ENCODE measurements at places on chromosomes 7 and 10.

DNA sequence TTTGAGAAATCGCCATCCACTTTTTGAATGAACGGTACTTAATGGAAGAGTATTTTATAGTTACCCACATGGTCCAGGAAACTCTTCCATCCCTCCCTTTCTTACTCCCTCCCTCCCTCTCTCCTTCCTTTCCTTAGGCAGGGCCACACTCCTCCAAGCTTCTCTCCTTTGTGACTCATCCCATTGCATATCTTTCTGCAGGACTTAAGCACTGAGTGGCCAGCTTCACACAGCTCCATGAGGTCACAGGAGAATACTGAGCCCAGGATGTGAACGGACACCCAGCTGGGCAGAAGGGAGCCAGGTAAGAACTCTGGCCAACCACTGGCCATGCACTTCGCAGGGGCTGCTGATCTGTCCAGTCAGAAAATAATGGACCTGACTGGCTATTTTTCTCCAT lies 189.7 kb upstream of the ADCY1 start:
- no peak for DNase-seq

GRCh38 chr10:54470324-54470631 lies 330.8 kb downstream of the PCDH15 start:
- DNase-seq = no peak

GRCh38 chr10:79331709-79332108 lies 15.6 kb upstream of the PPIF start:
- no peak for DNase-seq

DNA sequence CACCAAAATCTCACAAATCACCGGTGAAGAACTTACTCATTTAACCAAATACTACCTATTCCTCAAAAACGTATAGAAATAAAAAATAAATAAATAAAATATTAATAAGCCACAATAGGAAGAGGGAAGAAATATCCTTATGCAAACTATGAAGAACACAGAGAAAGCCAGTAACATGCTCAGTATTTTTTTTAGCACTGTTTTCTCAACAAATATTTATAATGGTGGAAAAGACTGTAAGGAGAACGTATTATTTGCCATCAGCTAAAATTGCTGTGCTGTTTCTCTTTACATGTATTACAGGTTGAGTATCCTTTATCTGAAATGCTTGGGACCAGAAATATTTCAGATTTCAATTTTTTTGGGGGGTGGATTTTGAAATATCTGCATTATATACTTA lies 21.0 kb downstream of the KIAA1217 start:
- no peak for DNase-seq

- DNase-seq = no peak
Observed at GRCh38 chr10:48609899-48610584, 5.2 kb upstream of the ARHGAP22 start.

DNA sequence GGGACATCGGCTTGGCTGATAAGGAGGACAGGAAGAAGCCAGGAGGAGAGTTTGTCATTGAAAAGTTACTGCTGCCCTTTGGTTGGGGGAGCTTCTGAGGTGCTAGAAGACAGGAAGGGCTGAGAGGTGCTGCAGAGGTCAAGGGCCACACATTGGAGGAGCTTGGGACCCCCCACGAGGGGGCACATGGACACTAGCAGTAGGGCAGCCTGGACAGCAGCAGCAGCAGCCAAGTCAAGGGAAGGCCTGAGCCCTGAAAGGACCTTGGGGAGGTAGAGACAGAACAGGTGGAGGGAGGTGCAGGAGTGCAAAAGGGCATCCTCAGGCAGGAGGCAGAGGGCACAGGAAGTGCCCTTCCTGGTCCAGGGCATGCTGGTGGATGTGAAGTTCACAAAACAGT lies 439.7 kb upstream of the IGFBP3 start:
- no peak for DNase-seq

DNA sequence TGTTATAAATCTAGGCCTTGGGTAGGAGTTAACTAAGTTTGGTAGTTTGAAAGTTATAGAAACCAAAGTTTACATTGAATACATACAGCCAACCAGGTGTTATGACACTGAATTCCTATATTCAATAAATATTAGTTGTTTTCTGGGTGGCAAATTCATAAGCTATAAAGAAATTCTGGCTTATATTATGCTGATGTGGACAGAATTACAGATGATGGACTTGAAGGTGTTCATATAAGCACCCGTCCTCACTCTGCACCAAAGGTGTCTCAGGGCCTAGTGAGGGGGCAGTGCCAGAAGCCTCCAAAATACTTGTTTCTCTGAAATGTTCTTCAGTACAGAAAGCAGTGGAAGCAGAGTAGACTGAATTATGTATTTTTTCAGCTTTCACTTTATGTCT lies 973.0 kb downstream of the CNTNAP2 start:
- no peak for DNase-seq

DNA sequence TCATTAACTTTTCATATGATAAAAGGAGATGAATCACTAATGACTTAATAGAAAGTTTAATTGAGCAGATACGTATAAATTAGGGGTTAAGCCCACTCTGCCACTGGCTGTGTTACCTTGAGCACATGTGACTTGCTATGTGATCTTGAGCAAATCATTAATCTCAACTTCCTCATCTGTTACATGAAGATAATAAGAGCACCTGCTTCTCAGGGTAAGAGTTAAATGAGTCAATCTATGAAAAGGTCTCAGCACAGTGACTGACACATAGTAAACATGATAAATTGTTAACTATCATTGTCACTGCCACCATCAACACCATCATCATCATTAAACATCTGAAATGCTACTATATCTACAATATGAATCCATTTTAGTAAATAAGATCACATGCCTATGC lies 110.8 kb downstream of the TPK1 start:
- no peak for DNase-seq

- DNase-seq = no peak
Observed at GRCh38 chr7:18889436-18889835, 228.0 kb downstream of the TWIST1 start.

GRCh38 chr7:111212857-111213523 lies 122.1 kb downstream of the LRRN3 start:
- DNase-seq = no peak

GRCh38 chr10:127196282-127197153 lies at the start of gene INSYN2A:
TSS of gene INSYN2A (minus strand) at chr10:127196591. CDS start at chr10:127176395, 20,196 bp downstream.
- peak; percentile 42 for DNase-seq

GRCh38 chr10:61729596-61729995 lies 66.9 kb downstream of the CABCOCO1 start:
- no peak for DNase-seq

GRCh38 chr7:55570939-55571338 lies 1.4 kb downstream of the VOPP1 start:
- no peak for DNase-seq

GRCh38 chr7:36366005-36366717 lies 23.5 kb upstream of the ANLN start:
- no peak for DNase-seq

- DNase-seq = no peak
Observed at GRCh38 chr7:27271384-27271783, 28.8 kb downstream of the EVX1 start.

- no peak for DNase-seq
Observed at GRCh38 chr7:34991938-34992840, 45.1 kb downstream of the DPY19L1 start.

- no peak for DNase-seq
Observed at GRCh38 chr7:115968171-115968570, 62.4 kb downstream of the TFEC start.

DNA sequence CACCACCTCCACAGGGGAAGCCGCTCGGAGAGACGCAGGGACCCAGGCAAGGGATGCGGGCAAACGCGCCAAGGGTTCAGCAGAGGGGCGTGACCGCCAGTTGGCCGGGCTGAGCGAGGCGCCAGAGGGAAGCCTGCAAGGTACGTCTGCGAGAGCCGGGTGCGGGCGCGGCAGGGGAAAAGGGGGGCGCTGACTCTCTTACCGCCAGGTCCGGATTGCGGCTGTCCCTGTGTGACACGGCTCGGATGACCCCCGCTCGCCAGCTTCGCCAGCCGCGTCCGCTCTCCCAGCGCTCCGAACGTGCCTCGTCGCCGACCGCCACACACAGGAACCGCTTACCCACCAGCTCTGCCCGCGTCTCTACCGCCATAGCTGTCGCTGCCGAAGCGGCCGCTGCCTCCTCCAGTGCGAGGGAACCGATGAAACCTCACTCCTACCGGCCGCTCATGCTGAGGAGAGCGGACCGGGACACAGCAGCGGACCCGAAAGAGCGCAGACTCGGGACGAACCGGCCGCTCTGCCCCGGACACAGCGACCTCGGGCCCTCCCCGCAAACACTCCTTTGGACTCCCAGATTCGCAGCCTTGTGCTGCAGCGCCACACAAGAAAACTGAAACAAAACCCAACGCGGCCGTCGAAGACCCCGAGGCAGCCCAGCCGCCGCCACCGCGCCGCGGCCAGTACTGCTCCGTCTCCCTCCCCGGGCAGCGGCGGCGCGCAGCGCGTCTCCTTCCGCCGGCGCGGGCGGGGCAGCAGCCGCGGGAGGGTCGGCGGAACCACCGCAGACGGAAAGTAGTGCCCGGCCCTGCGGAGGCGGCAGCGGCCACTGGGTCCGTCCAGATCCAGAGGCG lies at the start of gene JMJD1C:
Gene JMJD1C (minus strand): TSS at position 685 of the 851 bp plus-strand sequence. CDS start 315 bp downstream, at position 370.
- peak; percentile 72 for DNase-seq

GRCh38 chr10:6778992-6779701 lies 199.1 kb upstream of the PRKCQ start:
- DNase-seq = peak; percentile 31

GRCh38 chr10:24488631-24489030 lies 235.1 kb downstream of the ARHGAP21 start:
- no peak for DNase-seq

DNA sequence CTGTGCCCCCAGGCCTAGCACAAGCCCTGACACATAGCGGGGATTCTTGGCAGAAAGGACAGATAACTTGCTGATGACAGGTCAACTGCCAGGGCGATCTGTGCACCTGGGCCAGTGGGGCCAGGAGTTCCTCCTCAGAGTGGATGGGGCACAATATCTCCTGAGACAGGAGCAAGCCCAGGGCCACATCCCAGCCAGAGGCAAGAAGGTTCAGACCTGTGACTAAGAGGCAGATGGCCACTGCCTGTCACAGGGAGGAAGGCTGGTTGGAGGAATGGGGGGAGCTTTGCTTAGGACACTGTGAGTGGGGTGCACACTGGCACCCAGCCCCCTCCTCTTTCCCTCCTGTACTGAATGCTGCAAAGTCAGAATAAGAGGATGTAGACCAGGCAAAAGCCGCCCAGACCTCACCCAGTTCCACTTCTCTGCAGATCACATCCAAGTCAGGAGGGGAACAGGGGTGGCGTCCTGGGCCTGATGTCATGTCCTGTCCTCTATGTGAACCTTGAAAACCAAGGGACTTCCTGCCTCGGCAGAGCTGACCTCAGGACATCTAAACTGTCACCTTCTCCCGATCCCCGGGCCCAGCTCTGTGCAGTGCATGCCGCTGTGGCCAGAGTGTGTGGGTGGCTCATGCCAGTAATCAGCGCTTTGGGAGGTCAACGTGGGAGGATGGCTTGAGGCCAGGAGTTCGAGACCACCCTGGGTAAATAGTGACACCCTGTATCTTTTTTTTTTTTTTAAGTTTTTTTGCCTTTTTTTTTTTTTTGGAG lies 1.3 kb downstream of the GUSB start:
- peak; percentile 29 for DNase-seq

GRCh38 chr10:72954230-72954595 lies 393 bp downstream of the PLA2G12B start:
- DNase-seq = no peak

DNA sequence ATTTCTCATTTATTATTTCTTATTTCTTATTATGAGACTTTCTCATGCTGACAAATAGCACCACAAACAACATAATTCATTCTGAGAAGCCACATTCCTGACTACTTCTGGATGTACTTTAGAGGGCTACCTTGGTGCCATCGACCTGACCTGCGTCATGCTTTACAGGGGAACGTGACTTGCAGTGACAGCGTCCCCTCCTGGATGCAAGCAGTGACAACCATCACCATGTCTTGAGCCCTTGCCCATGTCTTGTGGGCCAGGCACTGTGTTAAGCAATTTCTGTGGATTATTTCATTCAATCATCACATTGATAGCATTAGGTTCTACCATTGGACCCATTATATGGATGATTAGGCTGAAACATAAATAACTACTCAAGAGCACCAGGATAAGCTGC lies 137.0 kb downstream of the ANK3 start:
- DNase-seq = no peak

DNA sequence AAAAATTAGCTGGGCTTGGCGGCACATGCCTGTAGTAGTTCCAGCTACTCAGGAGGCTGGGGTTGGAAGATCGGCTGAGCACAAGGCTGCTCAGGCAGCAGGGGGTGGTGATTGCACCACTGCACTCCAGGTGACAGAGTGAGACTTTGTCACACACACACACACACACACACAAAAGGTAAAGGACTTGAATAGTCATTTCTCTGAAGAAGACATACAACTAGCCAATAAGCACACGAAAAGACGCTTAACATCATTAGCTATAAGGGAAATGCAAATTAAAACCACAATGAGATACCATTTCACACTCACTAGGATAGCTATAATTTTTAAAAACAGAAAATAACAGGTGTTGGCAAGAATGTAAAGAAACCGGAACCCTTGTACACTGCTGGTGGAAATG lies 48.6 kb downstream of the HIP1 start:
- DNase-seq = no peak

DNA sequence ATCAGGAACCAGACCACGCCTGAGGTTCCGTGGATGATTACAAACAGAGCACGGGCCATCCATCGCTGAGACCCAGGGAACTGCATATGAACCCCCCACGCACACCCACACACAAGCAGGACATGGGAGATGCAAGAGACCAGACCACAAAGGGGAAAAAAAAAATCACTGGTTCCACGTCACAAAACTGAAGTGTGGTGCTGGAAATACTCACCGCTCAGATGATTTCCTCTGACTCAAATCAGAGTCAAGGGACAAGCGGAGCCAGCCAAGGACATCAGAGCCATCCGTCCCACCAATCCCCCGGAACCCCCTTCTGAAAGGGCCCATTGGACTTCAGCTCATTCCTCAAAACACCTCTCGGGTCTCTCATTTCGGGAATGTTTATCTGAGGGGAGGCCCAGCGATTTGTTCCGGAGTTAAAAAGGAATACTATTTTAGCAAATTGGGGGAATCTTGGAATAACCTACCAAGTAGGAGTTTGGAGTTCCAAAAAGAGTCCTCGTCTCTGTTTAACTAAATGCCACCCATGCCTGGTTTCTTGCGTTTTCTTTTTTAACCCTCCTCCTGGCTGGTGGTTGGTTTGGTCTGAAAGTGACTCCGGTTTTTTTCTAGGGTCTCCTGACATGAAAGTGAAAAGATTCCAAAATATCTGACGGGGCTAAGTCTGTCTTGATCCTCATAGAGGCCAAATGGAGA lies 15.0 kb downstream of the SNX8 start:
- DNase-seq = peak; percentile 25

DNA sequence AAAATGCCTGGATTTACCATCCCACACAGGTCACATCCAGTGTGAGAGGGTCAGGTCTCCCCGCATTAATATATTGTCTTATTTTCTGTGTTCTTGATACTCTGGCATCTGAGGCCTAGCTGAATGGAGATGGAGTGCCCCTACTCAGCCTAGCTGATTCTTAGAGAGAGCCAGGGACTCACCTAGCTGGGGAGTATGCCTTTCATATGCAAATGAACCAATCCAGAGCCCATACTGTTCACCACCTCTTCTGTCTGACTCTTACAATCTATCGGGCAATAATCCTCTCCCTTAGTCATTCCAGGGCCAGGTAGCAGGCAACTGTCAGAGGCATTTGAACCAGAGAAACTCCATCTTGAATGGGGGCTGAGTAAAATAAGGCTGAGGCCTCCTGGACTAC lies 46.3 kb downstream of the LBX1 start:
- DNase-seq = no peak
